ENCODE measurements at places on chromosomes 13 and 19.
A peak's percentile ranks its signal among the peaks of the same experiment; 100 is the strongest.

GRCh38 chr13:47650209-47650608, 350.9 kb downstream of the SUCLA2 start:
- no peaks in the 10 kb centered on the region for H3K36me3 ChIP-seq
- no peak overlapping the region for H3K27ac ChIP-seq

- H3K4me1 ChIP-seq: no peaks in the 10 kb centered on the region
- H3K36me3 ChIP-seq: no peaks in the 10 kb centered on the region
- no peak overlapping the region for H3K27ac ChIP-seq
- H3K4me3 ChIP-seq: no peak overlapping the region
- DNase-seq: no peak
- no peaks in the 10 kb centered on the region for H3K27me3 ChIP-seq
These were observed 27.4 kb downstream of the FPR3 start for GRCh38 chr19:51822325-51822724.

DNA sequence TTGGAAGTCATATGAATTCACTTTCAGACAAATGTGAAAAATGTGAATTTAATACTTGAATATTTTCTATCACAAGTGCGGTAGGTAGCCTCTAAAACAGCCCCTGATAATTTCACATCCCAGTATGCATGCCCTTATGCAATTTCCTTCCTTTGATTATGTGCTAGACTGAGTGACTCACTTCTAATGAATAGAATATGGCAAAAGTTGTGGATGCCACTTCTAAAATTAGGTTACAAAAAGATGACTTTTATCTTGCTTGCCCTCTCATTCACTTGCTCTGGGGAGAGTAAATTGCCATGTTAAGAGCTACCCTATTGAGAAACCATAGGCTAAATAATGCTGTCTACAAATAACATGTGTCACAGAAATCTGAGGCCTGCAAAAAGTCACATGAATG, 402.5 kb upstream of the PCDH9 start:
- H3K4me3 ChIP-seq: no peak overlapping the region
- no peaks in the 10 kb centered on the region for H3K4me1 ChIP-seq
- no peaks in the 10 kb centered on the region for H3K36me3 ChIP-seq

DNA sequence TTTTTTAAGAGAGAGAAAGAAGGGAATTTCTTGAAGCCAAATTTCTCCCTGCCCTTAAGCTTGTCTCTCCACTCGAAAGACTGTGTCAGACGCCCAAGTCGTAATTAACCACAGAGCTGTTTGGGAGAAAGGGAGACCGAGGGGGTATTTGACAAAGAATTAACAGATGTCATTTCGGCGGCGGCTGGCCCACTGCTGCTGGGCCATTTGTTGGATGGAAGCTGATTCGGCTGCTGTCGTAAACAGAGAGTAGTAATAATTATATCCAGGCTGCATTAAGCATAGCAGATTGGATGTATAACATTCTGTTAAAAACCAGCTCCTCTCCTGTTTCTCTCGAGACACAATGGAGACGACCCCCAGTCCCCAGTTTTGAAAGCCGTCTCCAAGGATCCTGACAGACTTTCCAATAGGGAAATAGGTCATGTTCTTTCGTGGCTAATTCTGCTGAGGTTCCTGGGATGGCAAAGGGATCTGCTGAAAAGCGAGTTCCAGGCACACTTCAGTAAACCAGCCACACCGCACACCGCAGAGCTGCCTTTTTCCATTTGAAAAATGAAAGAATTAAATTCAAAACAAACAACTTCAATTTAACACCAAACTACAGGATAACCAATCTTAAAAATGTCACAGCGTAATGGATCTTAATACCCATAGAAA, 71.5 kb downstream of the KCTD15 start:
- peak overlapping the region; percentile 28 for H3K4me3 ChIP-seq
- H3K4me1 ChIP-seq: peaks cover 20% of the 10 kb centered on the region
- H3K36me3 ChIP-seq: no peaks in the 10 kb centered on the region

GRCh38 chr13:35797244-35797643, 320.8 kb upstream of the MAB21L1 start:
- no peak overlapping the region for H3K4me3 ChIP-seq
- no peaks in the 10 kb centered on the region for H3K36me3 ChIP-seq
- H3K27ac ChIP-seq: no peak overlapping the region
- H3K4me1 ChIP-seq: peaks cover 33% of the 10 kb centered on the region

GRCh38 chr13:75231235-75231634, 250.7 kb downstream of the TBC1D4 start:
- H3K4me3 ChIP-seq: no peak overlapping the region
- no peaks in the 10 kb centered on the region for H3K27me3 ChIP-seq
- no peak overlapping the region for H3K27ac ChIP-seq
- peaks cover 25% of the 10 kb centered on the region for H3K4me1 ChIP-seq
- no peaks in the 10 kb centered on the region for H3K36me3 ChIP-seq

DNA sequence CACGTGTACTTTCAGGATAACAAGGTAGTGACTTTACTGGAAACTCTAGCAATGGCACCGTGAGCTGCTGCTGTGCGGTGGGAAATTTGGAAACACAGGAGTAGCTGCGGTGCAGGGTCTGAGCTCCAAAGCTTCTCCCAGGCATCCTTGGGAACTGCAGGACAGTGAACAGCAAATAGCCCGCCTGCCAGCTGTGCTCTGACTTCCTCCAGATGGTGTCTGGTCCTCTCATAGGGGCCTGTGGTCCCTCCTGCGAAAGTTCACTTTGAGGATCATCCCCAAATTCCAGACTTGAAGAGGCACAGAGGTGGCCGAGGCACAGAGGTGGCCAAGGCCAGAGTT, 287.3 kb upstream of the MAB21L1 start:
- no peaks in the 10 kb centered on the region for H3K27me3 ChIP-seq
- H3K4me3 ChIP-seq: no peak overlapping the region
- H3K27ac ChIP-seq: no peak overlapping the region
- H3K4me1 ChIP-seq: no peaks in the 10 kb centered on the region
- no peaks in the 10 kb centered on the region for H3K36me3 ChIP-seq
- DNase-seq: no peak

- H3K4me3 ChIP-seq: no peak overlapping the region
- H3K36me3 ChIP-seq: no peaks in the 10 kb centered on the region
- no peak overlapping the region for H3K27ac ChIP-seq
- no peak for DNase-seq
- H3K27me3 ChIP-seq: no peaks in the 10 kb centered on the region
- no peaks in the 10 kb centered on the region for H3K4me1 ChIP-seq
These were observed 97.6 kb upstream of the MIR17HG start for GRCh38 chr13:91249861-91250260.

GRCh38 chr13:98505217-98505616, 71.7 kb downstream of the STK24 start:
- H3K4me3 ChIP-seq: no peak overlapping the region
- no peaks in the 10 kb centered on the region for H3K27me3 ChIP-seq
- peaks cover 84% of the 10 kb centered on the region for H3K4me1 ChIP-seq
- no peak for DNase-seq
- H3K36me3 ChIP-seq: no peaks in the 10 kb centered on the region
- peak overlapping the region; percentile 78 for H3K27ac ChIP-seq

DNA sequence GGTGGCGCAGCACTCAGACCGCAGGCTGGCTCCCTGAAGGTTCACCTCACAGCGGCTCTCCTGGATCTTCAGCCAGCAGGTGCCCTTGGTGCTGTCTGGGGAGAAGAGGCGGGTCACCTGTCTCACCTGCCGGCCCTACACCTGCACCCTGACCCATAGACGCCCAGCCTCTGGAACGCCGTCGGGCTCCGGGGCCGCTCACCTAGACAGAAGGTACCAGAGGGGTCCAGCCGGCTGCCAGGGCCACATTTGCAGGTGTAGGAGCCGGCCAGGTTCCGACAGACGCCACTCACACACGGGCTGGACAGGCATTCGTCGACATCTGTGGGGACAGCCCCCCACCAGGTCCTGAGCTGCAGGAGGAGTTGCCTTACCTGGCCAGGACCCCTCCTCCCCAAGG, 22.9 kb downstream of the FBN3 start:
- H3K27ac ChIP-seq: no peak overlapping the region
- no peaks in the 10 kb centered on the region for H3K27me3 ChIP-seq
- no peak overlapping the region for H3K4me3 ChIP-seq
- no peaks in the 10 kb centered on the region for H3K36me3 ChIP-seq
- no peak for DNase-seq

- no peaks in the 10 kb centered on the region for H3K4me1 ChIP-seq
- peak overlapping the region; percentile 23 for H3K27ac ChIP-seq
- H3K27me3 ChIP-seq: peaks cover 75% of the 10 kb centered on the region
- no peak for DNase-seq
- no peaks in the 10 kb centered on the region for H3K36me3 ChIP-seq
These were observed 2.2 kb downstream of the ARHGAP45 start for GRCh38 chr19:1069009-1069779.

- no peak for DNase-seq
- H3K27ac ChIP-seq: no peak overlapping the region
- H3K4me1 ChIP-seq: no peaks in the 10 kb centered on the region
- H3K4me3 ChIP-seq: no peak overlapping the region
- H3K27me3 ChIP-seq: no peaks in the 10 kb centered on the region
These were observed 45.4 kb upstream of the CALM3 start for GRCh38 chr19:46555628-46556280.

DNA sequence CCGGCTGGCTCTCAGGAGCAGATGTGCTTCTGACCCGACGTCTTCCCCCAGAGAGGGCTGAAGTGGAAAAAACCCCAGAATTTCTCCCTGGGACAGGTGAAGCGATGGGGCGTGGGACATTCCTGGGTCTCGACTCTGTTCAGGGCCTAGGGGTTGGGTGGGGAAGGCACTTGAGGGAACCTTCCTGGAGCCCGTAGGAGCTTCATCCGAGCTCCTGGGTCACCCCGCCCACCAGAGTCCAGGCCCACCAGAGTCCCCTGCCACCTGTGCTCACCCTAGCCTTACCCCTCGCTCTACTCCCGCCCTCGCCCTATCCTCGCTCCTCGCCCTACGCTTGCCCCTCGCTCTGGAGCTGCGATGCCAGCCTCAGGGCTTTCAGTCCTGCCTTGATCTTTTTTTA, 23.2 kb downstream of the EPN1 start:
- H3K27ac ChIP-seq: no peak overlapping the region
- peak; percentile 43 for DNase-seq
- H3K4me3 ChIP-seq: no peak overlapping the region
- H3K4me1 ChIP-seq: no peaks in the 10 kb centered on the region
- H3K27me3 ChIP-seq: no peaks in the 10 kb centered on the region

GRCh38 chr13:109719962-109720646, 66.3 kb downstream of the IRS2 start:
- H3K27ac ChIP-seq: no peak overlapping the region
- no peaks in the 10 kb centered on the region for H3K36me3 ChIP-seq
- H3K4me1 ChIP-seq: no peaks in the 10 kb centered on the region
- DNase-seq: no peak
- no peak overlapping the region for H3K4me3 ChIP-seq
- H3K27me3 ChIP-seq: no peaks in the 10 kb centered on the region

DNA sequence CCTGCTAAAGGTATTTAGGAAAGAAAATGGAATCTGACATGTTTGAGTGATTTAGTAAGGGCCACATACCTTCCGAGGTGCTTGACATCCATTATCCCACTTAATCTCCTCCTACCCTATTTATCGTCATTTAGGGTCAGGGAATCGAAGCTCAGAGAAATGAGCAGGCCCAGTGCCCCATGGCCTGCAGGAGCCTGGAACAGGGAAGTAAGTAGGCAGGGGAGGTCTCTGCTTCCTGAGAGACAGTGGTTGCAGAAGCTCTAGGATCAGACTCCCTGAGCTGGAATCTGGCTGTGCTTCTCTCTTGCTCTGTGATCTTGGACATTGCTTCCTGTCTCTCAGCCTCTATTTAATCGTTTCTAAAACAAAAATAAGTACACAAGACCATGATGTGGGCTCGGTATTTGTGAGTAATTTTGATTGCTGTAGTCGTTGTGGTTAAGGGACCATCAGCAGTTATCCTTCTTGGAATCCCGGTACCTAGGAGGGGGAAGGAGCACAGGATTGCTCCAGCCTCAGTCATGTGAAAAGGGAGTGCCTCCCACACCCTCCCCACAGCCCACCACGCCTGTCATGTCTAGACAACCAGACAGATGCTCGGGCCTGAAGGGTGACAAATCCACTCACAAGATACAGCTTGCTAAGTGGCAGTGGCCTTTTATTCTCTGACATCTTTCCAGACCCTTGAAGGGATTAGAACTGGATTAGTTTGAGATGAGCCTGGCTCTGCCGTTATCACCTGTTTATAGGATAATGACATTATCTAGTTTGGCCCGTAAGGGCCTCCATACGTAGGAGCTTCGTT, 169.2 kb upstream of the TSHZ3 start:
- H3K36me3 ChIP-seq: no peaks in the 10 kb centered on the region
- DNase-seq: no peak
- H3K27ac ChIP-seq: no peak overlapping the region
- H3K27me3 ChIP-seq: no peaks in the 10 kb centered on the region

DNA sequence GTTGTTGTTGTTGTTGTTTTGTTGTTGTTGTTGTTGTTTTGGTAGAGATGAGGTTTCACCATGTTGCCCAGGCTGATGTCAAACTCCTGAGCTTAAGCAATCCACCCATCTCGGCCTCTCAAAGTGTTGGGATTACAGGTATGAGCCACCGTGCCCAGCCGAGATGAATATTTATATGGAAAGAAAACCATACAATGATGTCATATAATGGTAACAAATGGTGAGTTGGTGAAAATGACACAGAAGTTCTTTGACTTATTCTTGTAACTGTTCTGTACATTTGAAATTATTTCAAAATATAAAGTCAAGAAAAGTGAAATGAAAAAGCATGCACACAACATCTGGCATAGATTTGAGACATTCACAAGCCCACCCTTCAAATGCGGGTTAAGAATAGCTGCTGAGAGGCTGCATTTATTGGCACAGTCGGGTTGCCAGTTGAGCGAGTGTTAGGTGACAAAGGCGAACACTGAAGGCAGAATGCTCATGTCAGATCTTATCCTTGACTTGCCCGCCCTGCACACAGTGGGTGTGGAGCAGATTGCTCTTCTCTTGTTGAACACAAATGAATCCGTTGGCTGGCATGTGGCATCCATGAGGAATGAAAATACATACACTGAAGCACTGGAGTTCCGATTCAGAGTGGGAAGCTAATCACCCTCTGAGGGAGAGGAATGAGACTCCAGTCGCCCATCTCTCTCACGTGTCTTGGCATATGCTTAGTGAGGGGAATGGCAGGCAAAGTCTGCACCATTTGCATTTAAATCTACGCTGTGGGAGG, 15.8 kb upstream of the UBE2S start:
- H3K4me3 ChIP-seq: no peak overlapping the region
- no peaks in the 10 kb centered on the region for H3K36me3 ChIP-seq
- no peak overlapping the region for H3K27ac ChIP-seq
- no peak for DNase-seq

DNA sequence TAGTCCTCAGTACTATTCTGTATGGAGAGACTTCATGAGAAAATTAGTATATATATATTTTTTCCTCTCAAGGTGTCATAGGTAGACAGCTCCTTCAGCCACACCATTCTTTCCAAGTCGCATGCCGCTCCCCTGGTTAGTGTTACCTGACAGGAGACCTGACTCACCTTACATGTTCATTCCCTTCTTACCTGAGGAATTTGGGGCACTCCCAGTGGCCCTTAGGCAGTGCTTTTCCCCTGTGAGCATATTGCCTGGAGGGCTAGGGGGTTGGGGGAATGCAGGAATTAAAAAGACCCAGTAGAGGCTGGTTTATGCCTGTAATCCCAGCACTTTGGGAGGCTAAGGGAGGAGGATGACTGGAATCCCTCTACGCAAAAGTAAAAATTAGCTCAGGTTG, 9.0 kb upstream of the ACTN4 start:
- H3K36me3 ChIP-seq: no peaks in the 10 kb centered on the region
- no peak for DNase-seq
- H3K27ac ChIP-seq: no peak overlapping the region
- H3K27me3 ChIP-seq: no peaks in the 10 kb centered on the region
- no peak overlapping the region for H3K4me3 ChIP-seq
